ENCODE measurements at places on chromosomes 6 and 20.

GRCh38 chr6:25154034-25154596 is 125.1 kb upstream of the CARMIL1 start:
- H3K27ac ChIP-seq: no peak overlapping the region
- H3K27me3 ChIP-seq: no peaks in the 10 kb centered on the region
- H3K4me1 ChIP-seq: no peaks in the 10 kb centered on the region
- H3K36me3 ChIP-seq: no peaks in the 10 kb centered on the region
- no peak overlapping the region for H3K4me3 ChIP-seq

DNA sequence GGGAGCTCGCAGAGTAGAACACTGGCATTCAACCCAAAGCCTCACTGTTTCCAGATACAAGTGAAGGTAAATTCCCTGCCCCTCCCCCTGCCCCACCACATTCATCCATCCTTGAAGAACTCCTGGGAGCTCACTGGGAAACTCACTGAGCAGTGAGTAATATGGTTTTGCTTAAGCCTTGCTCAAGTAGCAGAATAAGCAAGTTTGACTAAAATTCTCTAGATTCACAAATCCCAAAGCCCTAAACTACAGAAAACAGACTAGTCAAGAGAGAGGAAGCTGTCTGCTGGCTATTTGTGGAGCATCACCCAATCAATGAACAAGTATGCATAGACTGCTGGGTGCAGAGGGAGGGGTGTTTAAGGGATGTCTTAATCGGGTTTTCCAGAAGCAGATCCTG is 82.1 kb downstream of the UNC5CL start:
- no peak for DNase-seq
- no peak overlapping the region for H3K4me3 ChIP-seq
- H3K27me3 ChIP-seq: no peaks in the 10 kb centered on the region
- peaks cover 5% of the 10 kb centered on the region for H3K4me1 ChIP-seq
- no peak overlapping the region for H3K27ac ChIP-seq
- H3K36me3 ChIP-seq: no peaks in the 10 kb centered on the region

GRCh38 chr6:16651871-16652270 is 109.4 kb downstream of the ATXN1 start:
- H3K27ac ChIP-seq: no peak overlapping the region
- H3K36me3 ChIP-seq: no peaks in the 10 kb centered on the region
- H3K27me3 ChIP-seq: no peaks in the 10 kb centered on the region
- H3K4me1 ChIP-seq: peaks cover 5% of the 10 kb centered on the region
- no peak for DNase-seq
- no peak overlapping the region for H3K4me3 ChIP-seq

DNA sequence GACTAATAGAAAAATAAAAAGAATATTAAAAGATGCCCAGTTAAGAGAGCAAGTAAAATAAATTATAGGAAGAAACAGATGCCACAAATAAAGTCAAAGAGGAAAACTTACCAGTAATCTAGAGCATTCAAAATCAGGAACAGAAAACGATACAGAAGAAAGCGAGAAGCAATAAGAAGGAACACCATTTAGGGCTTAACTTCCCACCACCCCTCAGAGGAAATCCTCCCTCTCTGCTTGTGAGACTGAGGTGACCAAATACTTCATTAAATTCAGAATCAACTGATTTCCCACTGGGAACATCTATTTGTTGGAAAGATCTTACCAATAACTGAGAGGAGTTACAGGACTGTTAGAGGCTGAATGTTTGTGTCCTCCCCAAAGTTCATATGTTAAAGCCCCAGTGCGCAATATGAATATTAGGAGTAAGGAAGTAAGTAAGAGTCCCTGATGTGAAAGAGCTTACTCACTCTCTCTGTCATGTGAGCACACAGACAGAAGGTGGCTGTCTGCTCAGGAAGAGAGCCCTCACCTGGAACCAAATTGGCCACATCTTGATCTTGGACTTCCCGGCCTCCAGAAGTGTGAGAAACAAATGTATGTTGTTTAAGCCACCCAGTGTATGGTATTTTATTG is 19.5 kb downstream of the KATNA1 start:
- peaks cover 3% of the 10 kb centered on the region for H3K36me3 ChIP-seq
- DNase-seq: no peak
- no peaks in the 10 kb centered on the region for H3K27me3 ChIP-seq
- H3K4me1 ChIP-seq: no peaks in the 10 kb centered on the region
- H3K4me3 ChIP-seq: no peak overlapping the region
- H3K27ac ChIP-seq: no peak overlapping the region

DNA sequence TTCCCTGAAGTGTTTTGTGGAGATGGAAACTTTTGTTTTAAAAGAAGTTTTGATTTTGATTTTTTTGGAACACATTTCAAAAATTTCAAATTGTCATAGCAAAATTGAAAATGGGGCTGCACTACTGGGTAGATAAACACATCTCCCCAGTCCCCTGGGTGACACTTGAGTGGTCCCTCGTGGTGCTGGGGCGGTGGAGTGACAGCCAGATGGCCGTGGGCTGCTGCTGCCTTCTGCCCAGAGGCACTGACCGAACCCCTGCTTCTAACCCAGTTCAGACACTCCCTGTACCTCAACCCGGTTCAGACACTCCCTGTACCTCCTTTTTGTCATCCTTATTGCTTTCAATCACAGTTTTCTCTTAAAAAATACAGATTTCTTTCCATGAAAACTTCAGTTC is 69.9 kb upstream of the SYNJ2 start:
- H3K4me1 ChIP-seq: no peaks in the 10 kb centered on the region
- H3K27me3 ChIP-seq: no peaks in the 10 kb centered on the region
- H3K27ac ChIP-seq: no peak overlapping the region

GRCh38 chr20:64042054-64042781 is 6.2 kb downstream of the C20orf204 start:
- H3K4me3 ChIP-seq: peak overlapping the region; percentile 67
- H3K27ac ChIP-seq: no peak overlapping the region
- DNase-seq: no peak
- H3K27me3 ChIP-seq: peaks cover 82% of the 10 kb centered on the region

DNA sequence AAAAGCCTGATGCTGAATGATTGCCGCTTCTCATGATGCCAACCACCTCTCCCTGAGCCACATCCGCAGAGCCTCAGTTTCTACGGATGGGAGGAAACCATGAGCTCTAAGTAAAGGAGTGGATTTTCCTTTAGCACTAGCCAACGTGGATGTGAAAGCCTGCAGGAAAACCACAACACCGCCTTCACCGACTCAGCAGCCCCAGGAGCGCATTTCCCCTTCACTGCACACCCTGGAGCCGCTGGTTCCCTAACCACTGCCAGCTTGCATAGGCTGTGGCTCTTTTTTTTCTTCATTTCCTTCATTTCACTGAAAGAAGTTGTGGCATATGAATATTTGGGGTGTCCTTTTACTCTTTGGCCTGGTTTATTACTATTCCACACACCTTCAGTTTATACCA is 50.5 kb upstream of the SSTR4 start:
- no peaks in the 10 kb centered on the region for H3K27me3 ChIP-seq
- no peaks in the 10 kb centered on the region for H3K36me3 ChIP-seq
- no peak for DNase-seq
- no peak overlapping the region for H3K27ac ChIP-seq

DNA sequence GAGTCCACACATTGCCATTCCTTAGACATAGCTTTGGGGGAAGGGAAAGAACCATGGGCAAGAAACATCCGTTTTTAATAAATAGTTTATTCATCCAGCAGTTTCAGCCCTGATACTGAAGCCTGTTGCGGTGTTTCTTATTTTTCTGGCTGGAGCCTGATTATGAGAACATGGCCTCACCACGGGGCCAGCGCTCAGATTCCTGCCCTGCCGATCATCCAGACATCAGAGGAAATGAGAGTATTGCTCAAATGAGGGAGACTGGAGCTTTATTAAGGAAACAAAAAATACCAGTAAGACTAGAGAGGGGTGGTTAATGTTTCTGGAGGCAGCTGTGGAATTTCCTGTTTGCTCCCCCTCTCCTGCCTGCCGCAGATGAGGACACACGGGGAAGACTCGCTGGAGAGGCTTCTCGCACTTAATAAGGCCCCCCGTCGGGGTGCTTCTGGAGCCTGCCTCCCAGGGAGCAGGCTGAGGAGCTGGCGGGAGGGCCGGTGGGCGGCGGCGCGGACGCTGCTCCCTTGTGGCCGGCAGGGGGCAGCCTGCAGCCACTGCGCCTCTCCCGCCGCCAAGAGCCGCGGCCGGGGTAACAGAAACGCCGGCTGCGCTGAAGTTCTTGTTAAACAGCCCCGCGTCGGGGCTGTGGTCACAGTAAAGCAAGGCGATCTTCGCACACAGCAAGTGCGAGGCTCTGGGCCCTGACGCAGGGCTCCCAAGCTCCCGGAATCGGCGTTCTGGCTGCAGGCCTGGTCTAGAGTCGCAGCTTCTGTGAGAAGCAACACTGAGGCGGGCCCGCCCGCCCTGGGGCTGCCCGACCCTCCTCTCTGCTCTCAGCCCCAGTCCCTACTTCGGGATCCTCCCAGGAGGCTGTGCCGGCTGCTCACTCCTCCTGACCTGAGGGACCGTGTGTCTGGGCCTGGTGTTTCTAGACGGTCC is 17.5 kb downstream of the LEMD2 start:
- H3K4me3 ChIP-seq: no peak overlapping the region
- DNase-seq: peak; percentile 77

DNA sequence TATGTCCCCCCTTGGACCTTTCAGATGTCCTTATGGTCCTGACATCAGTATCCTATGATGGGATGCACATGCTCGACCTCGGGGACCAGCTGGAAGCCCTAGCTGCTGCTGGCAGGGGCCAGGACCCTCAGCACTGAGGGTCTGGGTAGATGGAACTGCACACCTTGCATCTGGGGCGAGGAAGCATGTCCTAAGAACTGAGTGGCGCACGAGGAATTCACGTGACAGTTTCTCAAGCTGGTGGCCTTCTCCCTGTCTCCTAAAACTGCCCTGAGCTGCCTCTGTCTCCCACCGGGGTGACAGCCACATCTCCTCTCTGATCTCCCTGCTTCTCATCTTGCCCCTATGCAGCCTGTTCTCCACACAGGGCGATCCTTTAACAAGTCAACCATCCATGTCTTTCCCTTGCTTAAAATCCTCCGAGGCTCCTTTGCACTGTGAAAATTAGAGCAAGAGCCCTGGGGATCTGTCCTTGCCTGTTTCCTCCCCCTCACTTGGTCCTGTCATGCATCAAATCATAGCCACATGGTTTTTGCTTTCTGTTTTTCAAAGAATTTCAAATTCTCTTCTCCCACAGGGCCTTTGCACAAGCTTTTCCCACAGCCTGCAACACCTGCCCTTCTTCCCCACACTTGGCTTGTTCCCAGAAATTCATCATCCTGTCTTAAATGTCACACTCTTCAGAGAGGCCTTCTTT is 107.7 kb downstream of the CDH26 start:
- no peaks in the 10 kb centered on the region for H3K36me3 ChIP-seq
- no peak overlapping the region for H3K4me3 ChIP-seq
- H3K4me1 ChIP-seq: peaks cover 2% of the 10 kb centered on the region
- DNase-seq: no peak
- no peak overlapping the region for H3K27ac ChIP-seq

DNA sequence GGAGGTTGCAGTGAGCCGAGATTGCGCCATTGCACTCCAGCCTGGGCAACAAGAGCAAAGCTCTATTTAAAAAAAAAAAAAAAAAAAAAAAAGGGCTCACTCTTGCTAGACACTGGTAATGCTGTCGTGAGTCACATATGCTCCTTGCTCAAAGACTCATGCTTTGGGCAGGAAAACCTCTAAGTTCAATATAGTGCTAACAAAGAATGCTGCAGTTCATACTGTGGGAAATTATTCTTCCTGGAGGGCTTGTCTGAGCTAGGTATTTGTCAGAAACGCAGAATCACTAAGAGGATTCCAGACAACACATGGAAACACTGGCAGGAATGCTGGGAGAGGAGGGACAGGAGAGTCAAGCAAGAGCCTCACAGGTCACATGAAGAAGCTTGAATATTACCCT is 2.3 kb upstream of the LYRM2 start:
- no peak overlapping the region for H3K4me3 ChIP-seq
- peaks cover 10% of the 10 kb centered on the region for H3K4me1 ChIP-seq
- no peaks in the 10 kb centered on the region for H3K27me3 ChIP-seq
- no peak for DNase-seq
- H3K27ac ChIP-seq: no peak overlapping the region

DNA sequence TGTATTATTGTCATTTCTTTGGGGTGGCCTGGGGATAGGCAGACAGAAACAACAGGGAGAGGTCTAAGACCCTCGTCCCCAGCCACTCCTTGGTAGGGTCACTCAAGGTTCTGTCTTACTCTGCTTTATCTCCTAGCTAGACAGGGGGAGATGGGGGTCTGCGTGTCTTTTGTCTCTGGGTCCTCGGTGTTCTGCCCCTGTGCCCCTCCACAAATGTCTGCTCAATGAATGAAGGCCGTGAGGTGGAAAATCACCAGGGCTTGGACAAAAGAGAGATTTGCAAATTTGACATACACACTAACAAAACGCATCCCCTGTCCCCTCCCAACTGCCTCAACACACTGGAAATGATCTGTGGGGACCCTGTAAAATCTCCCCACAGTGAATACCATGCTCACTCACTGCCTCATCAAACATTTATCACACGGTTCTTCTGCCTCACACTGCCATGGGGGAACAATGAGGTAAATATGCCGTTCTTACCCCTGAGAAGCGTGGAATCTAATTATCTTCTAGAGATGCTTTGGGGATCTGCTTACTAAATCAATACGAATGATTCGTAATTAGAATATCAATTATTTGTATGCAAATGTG is 13.2 kb upstream of the VAPB start:
- H3K4me3 ChIP-seq: peak overlapping the region; percentile 29
- H3K27ac ChIP-seq: peak overlapping the region; percentile 57
- H3K36me3 ChIP-seq: no peaks in the 10 kb centered on the region
- DNase-seq: peak; percentile 48
- H3K4me1 ChIP-seq: peaks cover 17% of the 10 kb centered on the region
- no peaks in the 10 kb centered on the region for H3K27me3 ChIP-seq

DNA sequence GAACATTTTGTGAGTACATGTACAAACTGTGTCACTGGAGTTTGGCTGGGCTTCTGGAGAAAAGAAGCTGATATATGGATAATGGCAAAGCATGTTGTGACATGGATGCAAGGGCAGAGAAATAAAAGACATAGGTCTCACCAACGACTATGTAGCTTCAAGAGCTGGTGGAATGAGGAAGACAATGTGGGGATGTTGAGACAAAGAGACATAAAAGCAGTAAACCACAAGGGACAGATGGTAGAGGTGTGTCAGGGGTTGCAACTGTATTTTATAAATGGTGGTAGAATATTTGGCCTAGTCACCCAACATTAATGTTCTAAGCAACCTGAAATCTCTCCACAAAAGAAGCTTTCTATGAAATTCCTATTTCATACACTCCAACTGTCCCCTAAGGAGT is 199.0 kb downstream of the KCNQ5 start:
- H3K4me1 ChIP-seq: no peaks in the 10 kb centered on the region
- no peak for DNase-seq
- H3K27me3 ChIP-seq: no peaks in the 10 kb centered on the region
- H3K4me3 ChIP-seq: no peak overlapping the region

Measured in neuronal stem cell (in vitro differentiated cells).